Activated T-cell treated with anti-CD3 and anti-CD28 coated beads, Interleukin-2, amount 50 U/mL, for 24 hours (primary cell): ENCODE measurements at places on chromosomes 3 and 15.

DNA sequence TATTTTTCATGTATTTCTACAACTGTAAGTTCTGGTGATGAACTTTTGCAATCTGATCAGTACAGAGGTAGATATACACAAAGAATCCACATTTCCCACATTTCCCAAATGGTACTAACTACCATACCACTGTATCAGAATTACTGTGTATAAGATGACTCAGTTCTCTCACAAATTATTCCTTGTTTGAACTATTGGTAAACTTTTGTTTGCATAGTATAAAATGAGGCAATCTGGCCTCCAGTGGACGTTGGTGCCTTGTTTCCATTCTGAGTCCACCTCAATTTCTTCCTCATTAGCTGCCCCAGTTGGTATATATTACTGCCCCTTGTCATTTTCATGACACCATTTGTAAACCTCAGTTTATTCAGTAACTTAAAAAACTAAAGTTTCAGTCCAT lies 38.5 kb downstream of the SPTSSB start:
- no peak for DNase-seq

DNA sequence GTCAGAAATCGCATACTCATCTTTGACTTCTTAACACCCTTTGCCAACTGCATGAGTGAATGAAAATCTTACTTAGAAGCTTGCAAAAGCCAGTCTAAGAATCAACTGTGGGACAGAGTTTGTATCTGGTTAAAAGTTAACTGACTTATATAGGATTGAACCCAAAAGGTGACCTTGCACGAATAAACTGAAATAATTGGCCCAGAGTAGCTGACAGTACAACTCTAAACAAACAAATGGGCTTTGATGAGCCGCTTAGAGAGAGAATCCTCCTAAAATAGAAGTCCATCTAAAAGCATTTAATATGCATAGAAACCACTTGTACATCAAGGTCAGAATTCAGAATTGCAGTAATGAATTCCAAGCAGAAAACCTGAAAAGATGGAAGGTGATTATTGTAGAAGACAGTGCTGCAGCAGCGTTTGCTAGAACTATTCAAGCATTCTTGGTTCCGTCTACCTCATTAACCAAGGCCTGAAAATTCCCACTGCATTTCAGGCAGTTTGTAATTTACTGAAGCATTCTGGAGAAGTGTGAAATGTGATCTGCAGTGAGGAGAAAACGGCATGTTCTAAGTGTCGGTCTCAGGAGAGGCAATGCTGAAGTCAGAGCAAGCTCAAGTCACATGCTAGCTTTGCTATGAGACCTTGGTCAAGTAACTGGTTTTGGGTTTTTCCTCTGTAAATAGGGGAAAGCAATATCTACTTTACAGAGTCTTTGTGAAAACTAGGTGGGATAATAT lies 103.7 kb downstream of the CADPS start:
- no peak for DNase-seq

- no peak for DNase-seq
These were observed 48.2 kb downstream of the COL6A6 start for GRCh38 chr3:130565224-130565623.

DNA sequence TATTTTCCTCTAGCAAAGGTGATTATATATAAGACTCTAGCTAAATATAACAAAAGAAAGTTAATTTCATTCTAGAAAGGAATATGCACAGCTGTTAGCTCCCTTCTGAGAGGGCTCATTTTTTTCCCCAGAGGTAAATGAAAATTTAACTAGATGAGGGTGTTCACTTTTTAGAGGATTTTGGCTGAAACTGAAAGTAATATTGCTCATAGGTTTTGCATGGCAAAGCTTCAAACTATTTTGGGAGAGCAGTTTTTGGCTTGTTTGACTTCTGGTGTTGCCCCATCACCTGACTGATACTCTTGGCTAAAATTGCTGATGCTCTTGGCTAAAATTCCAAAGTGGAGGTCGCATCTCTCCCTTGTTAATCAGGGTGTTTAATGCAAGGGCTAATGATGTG lies 311.9 kb downstream of the EDEM1 start:
- no peak for DNase-seq

- DNase-seq, result no peak
These were observed 17.0 kb upstream of the NEO1 start for GRCh38 chr15:73035221-73035620.

DNA sequence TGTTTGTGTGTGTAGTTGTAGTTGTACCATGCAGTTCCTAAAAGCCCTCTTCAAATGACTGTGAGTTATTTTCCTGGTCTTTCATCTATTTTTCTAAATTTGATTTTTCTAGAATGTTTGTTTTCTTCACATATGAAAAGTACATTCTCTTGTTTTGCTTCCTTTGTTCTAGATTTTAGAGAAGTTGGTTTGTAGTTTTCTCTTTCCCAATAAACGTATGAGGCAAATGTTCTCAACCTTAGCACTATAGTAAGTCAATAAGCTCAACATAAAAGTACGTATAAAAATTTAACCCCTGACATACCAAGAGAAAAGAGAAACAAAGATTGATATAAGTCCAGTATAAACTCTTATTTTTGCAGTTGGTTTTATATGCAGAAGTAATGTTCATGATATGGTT lies 74.7 kb downstream of the IL1RAP start:
- DNase-seq, result no peak

- no peak for DNase-seq
These were observed 11.1 kb upstream of the RTP2 start for GRCh38 chr3:187713504-187713903.

GRCh38 chr3:171459137-171459941 lies 866 bp downstream of the TNIK start:
- DNase-seq, result peak; percentile 75
